ENCODE measurements at places on chromosomes 1 and 21.

- peak; percentile 56 for DNase-seq
These were observed 151.8 kb upstream of the RAB4A start for GRCh38 chr1:229119161-229119560.

GRCh38 chr21:46421756-46422555 lies 36.7 kb upstream of the DIP2A start:
- DNase-seq, result no peak

- DNase-seq, result no peak
These were observed 22.7 kb downstream of the DUSP10 start for GRCh38 chr1:221719278-221719597.

GRCh38 chr21:27244776-27245175 lies 277.9 kb upstream of the ADAMTS5 start:
- DNase-seq, result no peak

DNA sequence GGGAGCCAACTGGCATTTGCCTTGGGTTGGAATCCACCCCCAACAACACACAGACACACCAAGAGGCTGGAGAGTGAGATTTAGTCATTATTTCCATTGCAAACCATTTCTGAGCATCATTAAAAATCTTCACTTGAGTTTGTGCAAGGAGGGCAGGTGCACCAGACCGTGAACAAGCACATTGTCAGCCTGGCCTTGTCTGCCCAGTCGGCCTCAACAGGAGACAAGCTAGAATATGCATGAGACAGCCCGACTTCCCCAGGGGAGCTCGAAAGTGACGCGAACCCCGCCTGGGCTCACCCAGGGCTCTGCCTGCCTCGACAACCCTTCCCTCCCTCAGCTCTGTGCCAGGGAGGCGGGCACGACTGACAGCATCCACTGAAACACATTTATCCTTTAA lies 15.4 kb upstream of the GUCA2B start:
- DNase-seq, result no peak

DNA sequence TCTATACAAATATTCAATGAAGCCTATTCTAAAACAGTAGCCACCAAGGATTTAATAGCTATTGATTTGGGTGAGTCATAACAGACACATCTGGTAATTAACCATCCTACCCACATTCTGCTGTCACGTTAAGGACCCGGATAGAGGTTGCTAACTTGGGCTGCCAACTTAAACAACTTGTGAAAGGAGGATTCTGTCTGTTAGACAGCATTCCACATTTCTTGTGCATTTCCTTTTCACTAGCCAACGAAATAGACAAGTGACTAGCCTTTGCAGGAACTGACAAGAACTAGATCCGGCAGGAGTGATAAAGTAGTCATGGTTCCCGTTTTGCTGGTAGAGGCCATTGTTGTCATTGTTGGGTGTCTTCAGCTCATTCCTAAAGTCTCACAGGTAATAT lies 9.5 kb downstream of the DSCAM start:
- DNase-seq, result no peak

DNA sequence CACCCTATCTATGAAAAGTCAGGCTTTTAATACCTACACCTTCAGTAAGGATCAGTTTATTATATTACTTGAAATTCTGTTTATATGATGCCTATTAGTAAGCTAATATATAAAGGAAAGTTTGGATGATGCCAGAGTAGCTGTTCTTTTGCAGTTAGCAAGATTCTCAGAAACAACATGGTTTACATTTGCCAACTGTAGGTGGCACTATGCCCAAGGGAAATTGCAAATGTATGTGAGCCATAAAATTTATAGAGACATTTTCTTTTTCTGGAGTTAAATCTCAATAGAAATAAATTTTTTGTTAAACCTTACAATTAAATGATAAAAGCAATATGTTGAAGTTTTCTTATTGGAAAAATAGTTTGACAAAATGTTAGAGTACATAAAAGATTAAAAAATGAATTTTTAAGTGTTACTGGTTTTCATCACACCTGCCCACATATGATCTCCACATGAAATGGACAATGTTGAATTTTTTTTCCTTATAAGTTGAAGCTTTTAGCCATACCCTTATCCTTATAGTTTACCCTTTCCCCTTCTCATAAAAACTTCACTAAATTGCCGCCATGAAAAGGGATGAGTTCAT lies 32.1 kb upstream of the EPHX4 start:
- DNase-seq, result peak; percentile 42

GRCh38 chr1:173258479-173259264 lies 51.5 kb upstream of the TNFSF4 start:
- DNase-seq, result no peak

DNA sequence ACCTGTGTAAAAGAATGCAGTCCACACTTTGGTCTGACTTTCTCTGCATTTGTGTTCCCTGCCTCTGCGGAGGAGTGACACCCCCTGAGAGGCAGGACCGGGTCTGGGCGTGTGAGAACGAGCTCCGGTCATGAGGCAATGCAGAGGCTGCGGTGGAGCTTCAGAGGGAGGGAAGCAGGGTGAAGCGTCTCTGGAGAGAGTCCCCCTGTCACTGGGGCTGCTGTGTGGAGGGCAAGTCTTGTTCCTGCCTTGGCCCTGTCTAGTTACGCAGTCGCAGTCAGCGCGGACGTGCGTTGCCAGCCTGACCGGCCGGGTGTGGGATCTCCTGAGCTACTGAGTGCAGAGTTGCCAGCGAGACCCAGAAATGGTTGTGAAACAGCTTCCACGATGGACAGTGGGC lies 48.5 kb downstream of the BACE2 start:
- no peak for DNase-seq

DNA sequence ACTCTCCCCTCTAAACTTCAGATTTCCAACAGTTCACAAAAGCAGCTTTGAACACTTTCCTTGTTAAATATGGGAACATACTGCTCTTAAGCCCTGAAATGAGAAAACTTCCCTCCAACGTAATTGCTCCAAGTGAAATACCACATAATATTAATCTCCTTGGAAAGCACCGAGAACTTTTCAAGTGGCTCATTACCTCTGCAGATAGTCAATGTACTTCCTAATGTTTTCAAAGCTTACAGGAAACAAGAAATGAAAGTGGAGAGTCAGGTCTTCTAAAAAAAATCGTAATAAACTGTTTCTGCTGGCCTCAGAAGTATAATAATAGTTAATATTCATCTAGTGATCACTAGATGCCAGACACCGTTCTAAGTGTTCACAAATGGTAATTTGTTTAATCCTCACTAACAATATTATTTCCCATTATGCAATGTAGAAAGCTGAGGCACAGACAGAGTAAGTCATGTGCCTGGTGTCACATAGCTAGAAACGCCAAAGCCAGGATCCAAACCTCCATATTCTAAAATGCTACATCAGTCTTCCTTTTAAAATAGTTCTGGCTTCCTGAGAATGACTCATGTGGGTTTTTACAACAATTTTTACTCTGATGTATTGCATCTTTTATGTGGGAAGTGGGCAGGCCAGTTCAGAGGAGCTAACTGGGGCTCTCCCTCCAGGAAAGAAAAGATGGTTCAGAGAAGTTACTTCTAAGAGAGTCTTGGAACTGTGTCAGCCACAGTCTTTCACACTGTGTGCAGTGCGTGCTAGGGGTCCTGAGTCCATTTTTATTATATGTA lies 177.2 kb downstream of the PLPPR4 start:
- DNase-seq, result peak; percentile 2

GRCh38 chr21:45927851-45928850 lies 53.4 kb upstream of the COL6A1 start:
- no peak for DNase-seq

DNA sequence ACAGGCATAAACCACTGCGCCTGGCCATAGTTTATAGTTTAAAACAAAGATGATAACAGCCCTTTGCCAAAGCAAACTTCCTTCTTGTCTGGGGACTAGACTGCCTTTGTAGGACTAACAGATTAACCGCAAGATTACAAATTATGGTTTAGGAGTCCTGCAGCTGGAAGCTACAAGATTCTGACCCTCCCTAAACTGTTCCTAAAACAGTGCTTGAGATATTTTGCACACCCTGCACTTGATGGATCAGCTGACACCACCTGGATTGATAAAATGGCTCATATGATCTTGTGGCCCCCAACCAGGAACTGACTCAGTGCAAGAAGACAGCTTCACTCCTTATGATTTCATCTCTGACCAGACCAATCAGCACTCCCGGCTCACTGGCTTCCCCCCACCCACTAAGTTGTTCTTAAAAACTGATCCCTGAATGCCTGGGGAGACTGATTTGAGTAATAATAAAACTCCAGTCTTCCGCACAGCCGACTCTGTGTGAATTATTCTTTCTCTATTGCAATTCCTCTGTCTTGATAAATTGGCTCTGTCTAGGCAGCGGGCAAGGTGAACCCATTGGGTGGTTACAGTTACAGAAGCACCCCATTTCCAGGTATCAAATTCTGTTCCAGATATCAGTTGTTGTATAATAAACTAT lies 13.8 kb upstream of the RNF11 start:
- no peak for DNase-seq

DNA sequence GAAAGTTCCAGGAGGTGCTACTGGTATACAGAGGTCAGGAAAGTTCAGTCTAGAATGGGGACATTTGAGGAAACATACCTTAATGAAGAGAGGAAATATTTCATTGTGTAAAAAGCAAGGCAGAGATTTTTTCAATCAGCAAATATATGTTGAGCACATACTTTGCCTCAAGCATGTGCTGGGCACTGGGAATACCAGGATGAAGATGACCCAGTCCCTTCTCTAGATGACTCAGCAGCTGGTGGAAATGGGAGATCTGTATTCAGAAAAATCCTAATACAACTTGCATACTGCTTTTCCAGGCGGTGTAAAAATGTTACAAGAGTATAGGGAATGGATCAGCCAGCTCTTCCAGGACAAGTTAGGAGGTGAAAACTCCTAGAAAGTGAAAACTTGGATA lies 229.3 kb downstream of the FGGY start:
- DNase-seq, result no peak

- DNase-seq, result no peak
These were observed 85.5 kb upstream of the CACNA1E start for GRCh38 chr1:181397845-181398244.

DNA sequence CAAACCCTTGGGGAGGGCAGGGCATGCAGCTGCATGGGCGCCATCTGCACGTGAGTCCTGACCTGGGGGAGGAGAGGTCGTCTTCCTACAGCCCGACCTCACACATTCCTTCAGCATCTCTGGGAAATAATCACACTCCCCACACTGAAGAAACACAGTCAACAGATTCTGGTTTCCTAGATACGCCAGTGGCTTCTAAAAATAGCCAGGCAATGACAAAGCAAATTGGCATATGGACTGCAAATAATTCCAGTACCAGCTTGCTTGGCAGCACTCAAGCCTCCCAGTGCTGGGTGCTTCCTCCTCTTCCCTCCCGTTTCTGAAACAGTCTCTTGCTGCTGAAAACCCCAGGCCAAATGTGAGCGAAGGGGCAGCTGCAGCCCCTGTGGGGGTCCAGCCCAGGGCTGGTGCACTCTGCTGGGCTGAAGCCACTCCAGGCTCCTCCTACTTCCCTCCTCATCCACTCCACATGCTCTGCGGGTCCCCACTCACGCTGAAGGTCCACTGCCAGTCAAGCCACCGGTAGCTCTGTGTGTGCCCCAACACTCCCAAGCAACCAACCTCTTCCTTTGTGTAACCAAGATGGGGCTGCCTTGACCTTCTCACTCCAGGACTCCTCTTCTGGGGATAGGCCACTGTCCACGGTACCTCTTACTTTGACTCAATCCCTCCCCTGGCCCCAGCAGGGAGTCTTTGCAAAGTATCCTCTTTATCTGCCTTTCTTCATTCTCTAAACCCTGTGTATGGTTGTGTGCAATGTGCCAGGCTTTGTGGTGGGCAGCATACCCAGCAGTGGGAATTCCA lies 69.0 kb downstream of the KCND3 start:
- peak; percentile 3 for DNase-seq

- DNase-seq, result no peak
These were observed 142.9 kb upstream of the WNT4 start for GRCh38 chr1:22285549-22286396.

GRCh38 chr1:220487297-220487820 lies 40.6 kb upstream of the MARK1 start:
- peak; percentile 73 for DNase-seq

DNA sequence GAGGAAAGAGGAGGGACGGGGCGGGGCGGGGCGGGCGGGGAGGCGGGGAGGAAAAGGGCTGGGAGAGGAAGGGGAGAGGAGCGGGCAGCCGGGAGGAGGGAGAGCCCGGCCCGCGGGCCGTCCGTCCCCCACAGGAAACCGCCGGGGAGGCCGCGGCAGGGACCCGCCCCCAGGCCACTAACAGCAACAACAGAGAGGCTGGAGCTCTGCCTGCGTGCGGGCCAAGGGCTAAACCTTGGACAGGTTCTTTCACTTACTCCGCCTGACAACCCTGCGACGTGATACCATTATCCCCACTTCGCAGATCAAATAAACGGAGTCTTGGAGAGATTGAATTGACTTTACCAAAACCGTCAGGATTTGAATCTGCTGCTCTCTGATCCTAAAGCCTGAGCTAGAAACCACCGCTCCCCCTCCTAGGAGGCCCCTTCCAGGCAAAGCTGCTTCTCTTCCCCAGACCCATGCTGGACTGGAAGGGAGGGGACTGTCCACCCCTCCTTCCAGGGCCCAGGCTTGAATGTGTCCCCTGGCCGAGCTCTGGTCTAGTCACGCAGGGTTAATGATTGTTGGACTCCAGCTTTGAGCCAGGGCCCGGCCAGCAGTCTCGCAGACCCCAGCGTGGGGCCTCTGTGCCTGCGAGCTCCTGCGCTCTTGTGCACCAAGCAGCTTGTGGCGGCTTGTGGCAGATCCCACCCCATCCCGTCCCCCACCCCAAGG lies at the start of gene EVA1B:
Gene EVA1B, minus strand, starts transcription at position 10 of the 717 bp plus-strand sequence. CDS start 608 bp downstream, outside the sequence.
- peak; percentile 38 for DNase-seq

DNA sequence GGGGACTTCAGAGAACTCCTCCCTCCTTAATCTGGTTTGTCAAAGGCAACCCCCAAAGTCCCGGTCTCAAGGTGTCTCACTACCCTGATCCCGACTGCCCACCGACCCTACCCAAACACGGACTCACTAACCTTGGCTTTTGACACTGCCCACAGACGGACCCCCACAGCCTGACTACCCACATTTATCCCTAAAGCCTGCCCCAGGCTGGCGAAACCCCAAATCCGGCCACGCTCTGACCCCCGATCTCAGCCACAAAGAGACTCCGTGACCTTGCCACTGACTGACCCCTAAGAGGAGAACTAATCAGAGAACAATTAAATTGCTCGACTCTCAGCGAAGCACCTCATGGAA lies 5.2 kb downstream of the ID3 start:
- DNase-seq, result no peak

All from HT-29 (cell line).